ENCODE measurements at places on chromosomes 12 and 14.

DNA sequence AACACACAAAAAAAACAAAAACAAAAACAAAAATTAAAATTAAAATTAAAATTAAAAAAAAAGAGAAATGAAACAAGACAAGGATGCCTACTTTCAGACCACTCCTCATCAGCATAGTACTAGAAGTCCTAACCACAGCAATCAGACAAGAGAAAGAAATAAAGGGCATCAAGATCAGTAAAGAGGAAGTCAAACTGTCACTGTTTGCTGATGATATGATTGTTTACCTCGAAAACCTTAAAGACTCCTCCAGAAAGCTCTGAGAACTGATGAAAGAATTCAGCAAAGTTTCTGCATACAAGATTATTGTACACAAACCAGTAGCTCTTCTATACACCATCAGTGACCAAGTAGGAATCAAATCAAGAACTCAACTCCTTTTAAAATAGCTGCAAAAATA, 29.2 kb downstream of the ALG10 start:
- DNase-seq: no peak

DNA sequence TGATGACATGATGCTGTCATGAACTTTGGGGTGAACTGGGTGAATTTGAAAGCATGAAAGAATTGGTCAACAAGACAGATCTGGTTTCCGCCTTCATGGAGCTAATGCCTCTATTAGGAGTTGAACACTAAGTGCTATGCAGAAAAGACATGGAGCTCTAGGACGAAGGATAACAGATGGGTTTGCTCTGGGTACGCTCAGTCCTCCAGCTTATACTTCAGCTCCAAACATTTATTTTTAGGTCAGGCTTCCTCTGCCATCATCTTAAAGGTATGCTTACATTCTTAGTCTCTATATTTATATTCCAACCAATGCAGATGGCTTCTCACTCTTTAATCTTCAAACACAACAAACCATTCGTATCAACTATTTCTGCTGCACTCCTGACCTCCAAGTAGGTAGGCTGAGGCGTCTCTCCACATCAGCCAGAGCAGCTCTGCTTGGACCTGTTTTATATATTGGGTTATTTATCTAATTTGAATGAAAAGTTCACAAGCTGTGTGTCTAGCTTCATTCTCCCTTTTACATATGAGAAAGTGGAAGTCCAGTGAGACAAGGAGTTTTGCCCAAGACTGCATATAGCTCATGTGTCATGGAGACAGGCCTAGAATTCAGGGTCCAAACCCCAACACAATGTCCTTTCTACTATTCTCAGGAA, 226.3 kb downstream of the SPTSSA start:
- DNase-seq: no peak

GRCh38 chr14:38507299-38507698, 251.4 kb upstream of the CLEC14A start:
- DNase-seq: no peak

DNA sequence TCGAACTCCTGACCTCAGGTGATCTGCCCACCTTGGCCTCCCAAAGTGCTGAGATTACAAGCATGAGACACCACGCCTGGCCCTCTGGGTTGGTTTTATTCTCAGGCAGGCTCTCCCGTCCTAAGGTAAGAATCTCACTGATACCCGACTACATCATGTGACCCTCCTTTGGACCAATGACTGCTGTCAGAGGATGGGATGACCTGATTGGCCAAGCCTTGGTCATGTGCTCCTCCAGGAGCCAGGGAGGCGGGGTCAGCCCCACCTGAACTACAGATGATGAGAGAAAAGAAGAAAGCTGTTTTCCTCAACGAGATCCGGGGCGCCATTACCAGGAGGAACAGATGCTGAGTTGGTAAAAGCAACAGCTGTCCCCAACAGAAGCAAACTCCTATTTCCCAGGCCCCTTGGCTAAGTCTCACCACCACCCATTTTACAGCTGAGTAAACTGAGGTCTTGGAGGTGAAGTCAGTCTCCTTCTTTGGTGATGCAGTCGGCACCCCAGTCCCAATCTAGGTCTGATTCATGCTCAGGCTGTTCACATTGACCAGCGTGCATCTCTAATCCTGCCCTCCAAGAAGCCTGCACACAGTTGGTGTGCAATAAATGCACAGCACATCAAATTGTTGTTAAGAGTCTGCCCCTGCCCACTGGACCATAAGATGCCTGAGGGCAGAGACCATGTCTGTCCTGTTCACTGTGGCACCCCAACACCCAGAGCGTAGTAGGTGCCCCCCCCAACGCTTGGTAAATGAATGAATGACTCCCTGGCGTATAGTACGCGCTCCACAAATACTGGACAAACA, 118.8 kb downstream of the SCARB1 start:
- no peak for DNase-seq

GRCh38 chr12:105946493-105946901, 192.3 kb downstream of the NUAK1 start:
- no peak for DNase-seq

- no peak for DNase-seq
These were observed 97.7 kb downstream of the PPM1A start for GRCh38 chr14:60346706-60347105.

GRCh38 chr12:99984271-99985128, at the start of gene ANKS1B:
Gene ANKS1B (minus strand): TSS chr12:99984936. CDS start chr12:99984237, 699 bp downstream.
- DNase-seq: no peak

- DNase-seq: no peak
These were observed 111.9 kb downstream of the LRRK2 start for GRCh38 chr12:40336573-40337199.

DNA sequence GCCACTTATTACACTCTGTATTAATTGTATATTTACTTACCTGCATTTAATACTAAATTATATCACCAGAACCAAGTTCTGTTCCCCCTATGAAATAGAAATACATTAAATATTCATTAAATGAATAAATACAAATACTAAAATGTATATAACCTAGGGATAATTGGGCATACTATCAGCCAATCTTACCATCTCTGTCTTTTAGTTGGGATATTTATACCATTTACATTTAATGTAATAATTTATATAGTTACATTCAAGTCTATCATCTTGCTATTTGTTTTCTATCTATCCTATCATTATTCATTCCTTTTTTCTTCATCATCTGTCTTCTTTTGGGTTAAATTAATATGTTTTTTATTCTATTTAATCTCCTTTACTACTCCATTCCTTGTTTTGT, 4.1 kb upstream of the ADAMTS20 start:
- no peak for DNase-seq

- no peak for DNase-seq
These were observed 183.3 kb downstream of the RBM19 start for GRCh38 chr12:113782873-113783272.

GRCh38 chr14:64612021-64612380, 62.2 kb downstream of the PPP1R36 start:
- DNase-seq: no peak

DNA sequence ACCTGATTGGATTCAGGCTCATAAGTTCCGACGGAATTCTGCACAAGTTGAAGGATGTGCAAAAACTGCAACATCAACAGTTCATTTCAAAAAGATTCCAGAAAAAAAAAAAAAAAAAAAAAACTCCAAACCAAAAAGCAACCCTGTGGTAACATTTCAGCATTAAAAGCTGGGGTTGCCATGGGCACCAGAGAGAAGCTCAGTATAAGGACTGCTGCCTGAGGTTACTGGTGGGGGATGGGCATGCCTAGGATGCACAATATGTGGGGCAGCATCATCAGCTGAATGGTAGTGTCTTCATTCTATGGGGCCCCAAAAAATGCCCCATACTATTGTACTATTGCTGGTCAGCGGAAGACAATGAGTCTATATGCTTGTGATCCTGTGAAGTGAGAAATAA, 44.7 kb downstream of the MBIP start:
- DNase-seq: no peak

GRCh38 chr14:77589099-77589498, 27.3 kb downstream of the SPTLC2 start:
- DNase-seq: no peak

DNA sequence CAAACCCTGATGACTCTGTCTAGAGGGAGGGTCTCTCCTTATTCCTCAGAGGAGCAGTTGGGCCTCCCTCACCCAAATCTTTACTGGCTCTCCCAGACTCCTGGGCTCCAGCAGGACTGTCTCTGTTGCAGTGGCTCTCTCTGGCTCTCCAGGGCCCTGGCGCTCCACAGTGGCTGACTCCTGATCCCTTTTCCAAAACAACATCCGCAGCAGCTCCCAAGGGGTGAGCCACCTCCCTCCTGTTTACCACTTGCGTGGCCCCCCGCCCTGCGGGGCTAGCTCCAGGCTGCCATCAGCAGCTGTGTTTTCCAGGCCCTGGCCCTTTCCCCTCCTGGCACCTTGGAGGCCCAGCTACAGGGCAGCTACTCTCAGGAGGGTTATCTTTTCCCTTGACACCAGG, 123.5 kb downstream of the CALM1 start:
- no peak for DNase-seq

- no peak for DNase-seq
These were observed 2.2 kb upstream of the KRT80 start for GRCh38 chr12:52193991-52194390.
